ENCODE measurements at places on chromosomes 5 and 9.

DNA sequence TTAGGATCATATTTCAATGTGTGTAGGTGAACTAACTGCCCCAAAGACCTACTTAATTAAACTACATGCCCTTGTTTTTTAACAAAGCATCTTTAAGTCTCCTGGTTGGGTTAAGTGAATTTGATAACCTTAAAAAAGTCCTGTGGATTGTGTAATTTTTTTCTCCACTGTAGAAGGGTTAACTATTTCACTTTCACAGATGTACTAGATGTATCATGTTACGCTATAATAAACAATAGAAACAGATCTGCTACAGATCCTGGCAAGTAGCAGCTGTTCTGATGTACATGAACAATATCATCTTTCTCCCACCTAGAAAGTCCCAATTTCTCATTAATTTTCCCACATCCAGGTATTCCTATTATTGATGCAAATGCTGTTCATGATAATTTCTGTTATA, 18.9 kb downstream of the KIF24 start:
- DNase-seq: no peak

GRCh38 chr9:4803670-4804530, 11.2 kb downstream of the RCL1 start:
- DNase-seq: no peak

- DNase-seq: no peak
These were observed 94.3 kb downstream of the PRKACG start for GRCh38 chr9:68919661-68920060.

GRCh38 chr9:93503381-93503780, 50.0 kb upstream of the FAM120AOS start:
- DNase-seq: no peak

DNA sequence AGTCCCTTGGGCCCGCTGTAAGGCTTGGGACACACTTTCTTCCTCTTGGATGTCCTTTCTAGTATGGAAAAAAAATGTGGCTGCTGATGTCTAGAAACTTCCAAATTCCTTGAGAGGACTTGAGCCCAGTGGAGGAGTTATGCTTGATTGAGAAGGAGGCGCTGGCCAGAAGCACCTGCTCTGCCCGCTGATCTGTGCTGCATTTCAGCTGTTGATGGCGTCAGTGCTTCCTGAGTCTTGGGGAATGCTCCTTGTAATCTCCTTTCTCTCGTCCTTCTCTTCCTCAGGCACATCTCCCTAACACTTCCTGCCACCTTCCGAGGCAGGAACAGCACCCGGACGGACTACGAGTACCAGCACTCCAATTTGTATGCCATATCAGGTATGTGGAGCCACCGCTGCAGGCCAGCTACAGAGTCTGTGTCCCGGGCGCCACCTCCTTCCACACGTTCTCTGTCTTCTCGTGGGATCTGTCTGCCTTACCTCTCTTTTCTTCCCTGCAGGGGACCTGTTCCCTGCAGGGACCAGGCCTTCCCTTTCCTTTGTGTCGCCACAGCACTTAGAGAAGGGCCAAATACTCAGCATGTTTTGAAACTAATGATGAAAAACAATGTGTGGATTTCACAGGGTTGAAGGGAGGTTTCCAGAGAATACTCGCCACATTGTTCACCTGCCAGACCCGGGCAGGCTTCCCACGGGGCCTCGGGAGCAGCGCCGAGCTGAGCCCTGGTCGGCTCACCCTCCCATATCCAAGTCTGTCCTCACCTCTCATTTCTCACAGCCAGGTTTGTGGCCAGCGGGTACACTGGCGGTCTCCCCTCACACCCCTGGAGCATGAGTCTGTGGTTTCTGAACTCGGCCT, 95.2 kb downstream of the MVB12B start:
- DNase-seq: no peak

- DNase-seq: no peak
These were observed 745.2 kb upstream of the C9orf72 start for GRCh38 chr9:28318515-28318914.

GRCh38 chr9:72601615-72602014, 80.2 kb downstream of the TMC1 start:
- no peak for DNase-seq

DNA sequence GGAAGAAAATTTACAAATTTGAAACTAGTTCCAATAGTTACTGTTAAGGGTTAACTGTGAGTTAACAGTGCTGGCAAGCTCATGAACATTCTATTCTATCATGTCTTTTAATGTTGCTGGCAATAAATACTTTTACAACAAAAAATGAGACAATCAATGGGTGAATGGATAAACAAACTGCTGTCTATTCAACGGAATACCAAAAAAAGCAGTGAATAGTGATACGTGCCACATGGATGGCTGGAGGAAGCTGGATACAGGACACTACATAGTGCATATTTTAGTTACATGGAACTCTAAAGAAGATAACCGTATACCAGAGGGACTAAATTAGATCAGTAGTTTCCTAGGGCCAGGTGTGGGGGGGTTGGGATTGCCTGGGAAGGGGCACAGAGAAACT, 155.8 kb upstream of the RETREG1 start:
- no peak for DNase-seq

Data from amygdala (tissue), 56 donors.